HS-27A (cell line): ENCODE measurements at places on chromosomes 3 and 15.

- DNase-seq = no peak
Observed at GRCh38 chr3:35737527-35737926, 98.2 kb downstream of the ARPP21 start.

DNA sequence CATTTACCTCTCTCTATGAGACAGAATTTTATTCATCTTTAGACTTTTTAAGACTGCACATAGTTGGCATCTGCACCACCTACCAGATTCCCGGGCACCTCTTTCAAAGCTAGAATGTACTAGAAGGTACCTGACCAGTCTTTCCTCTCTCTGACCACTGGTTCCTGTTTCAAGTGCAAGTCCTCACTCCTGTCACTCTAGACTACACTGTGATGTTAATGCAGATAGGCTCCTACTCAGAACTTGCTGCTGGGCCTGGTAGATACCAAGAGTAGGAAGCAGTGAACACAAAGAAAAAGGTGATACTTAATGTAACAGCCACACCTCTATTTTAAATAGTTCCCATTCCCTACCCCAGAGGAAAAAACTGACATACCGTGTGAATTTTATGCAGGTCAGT is 8.1 kb upstream of the TCAIM start:
- DNase-seq = no peak

- DNase-seq = no peak
Observed at GRCh38 chr3:1943395-1944118, 155.1 kb upstream of the CNTN4 start.

- no peak for DNase-seq
Observed at GRCh38 chr3:23944007-23944783, 891 bp upstream of the NR1D2 start.

- DNase-seq = no peak
Observed at GRCh38 chr3:60933824-60934223, 317.4 kb downstream of the FHIT start.

- peak; percentile 9 for DNase-seq
Observed at GRCh38 chr3:4656059-4656458, 162.9 kb downstream of the ITPR1 start.

DNA sequence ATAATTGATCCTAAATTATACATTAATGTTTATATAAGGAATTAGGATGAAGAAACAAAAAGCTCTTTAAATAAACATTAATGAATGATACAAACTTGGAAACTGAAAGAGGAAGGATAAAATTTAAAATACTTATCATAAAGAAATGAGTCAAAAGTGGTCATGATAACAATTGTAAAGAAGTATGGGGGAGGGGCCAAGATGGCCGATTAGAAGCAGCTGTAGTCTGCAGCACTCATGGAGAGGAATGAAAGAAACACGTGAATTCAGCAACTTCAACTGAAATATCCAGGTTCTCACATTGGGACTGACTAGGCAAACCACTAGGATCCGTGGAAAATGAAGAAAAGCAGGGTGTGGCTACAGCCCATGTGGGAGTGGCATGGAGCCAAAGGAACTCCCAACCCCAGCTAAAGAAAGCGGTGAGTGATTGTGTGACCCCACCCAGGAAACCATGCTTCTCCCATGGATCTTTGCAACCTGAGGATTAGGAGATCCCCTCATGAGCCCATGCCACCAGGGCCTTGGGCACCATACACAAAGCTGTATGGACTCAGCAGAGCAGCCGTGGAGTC is 13.1 kb upstream of the CP start:
- DNase-seq = no peak

DNA sequence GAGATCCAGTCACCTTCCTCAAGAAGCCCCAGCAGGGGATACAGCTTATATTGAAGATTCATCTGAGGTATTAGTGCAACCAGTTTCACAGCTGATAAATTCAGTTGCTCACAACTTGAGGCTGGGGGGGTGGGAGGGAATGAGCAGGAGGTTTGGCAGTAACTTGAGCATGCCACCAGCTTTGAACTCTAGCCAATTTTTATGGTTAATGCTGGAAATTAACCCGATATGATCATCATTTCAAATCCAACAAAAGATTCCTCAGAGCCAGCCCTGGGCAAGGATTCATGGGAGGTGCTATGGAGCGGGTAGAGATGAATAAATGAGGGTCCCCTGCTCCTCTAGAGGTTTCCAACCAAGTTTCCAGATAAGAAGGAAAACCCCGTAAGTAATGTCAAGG is 73.1 kb upstream of the HES1 start:
- no peak for DNase-seq
